Activated CD8-positive, alpha-beta memory T cell treated with anti-CD3 and anti-CD28 coated beads for 4 hours (primary cell): ENCODE measurements at places on chromosomes 5 and 9.

DNA sequence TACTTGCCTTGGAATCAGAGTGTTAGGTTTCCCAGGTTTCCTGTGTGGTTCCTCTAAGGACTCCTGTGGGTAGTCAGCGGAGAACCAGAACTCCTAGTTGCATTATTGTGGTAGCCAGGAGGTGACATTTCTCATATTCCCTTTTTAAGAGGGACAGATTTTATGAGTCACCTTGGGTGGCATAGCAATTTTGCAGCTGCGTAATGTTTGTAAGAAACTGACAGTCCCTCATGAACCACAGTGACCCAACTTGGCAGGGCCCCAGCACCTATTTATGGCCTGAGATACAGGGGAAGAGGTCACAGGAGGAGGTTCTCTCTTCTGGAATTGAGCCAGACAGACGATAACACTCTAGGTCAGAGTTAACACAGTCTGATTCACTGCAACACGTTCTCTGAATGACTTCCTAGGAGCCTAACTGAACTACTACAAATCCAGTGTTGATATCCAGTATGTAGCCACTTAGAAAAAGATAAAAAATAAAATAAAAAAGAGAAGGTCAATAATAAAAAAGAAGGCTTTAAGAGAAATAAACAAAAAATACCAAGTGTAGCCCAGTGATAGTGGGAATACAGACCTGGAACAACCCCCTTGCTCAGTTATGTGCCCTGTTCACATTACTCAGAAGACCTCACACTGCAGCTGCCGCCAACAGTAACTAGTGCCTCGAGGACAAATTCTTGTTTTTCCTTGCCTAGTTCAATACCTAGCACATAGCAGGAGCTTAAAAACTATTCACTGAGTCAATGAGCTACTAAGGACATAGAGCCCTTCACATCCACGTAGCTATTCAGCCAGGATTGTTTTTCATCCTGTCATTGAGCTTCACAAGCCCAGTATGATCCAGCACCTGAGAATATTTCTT is 50.7 kb upstream of the VLDLR start:
- DNase-seq, result no peak

- DNase-seq, result no peak
These were observed 6.6 kb upstream of the UBQLN1 start for GRCh38 chr9:83714329-83714728.

DNA sequence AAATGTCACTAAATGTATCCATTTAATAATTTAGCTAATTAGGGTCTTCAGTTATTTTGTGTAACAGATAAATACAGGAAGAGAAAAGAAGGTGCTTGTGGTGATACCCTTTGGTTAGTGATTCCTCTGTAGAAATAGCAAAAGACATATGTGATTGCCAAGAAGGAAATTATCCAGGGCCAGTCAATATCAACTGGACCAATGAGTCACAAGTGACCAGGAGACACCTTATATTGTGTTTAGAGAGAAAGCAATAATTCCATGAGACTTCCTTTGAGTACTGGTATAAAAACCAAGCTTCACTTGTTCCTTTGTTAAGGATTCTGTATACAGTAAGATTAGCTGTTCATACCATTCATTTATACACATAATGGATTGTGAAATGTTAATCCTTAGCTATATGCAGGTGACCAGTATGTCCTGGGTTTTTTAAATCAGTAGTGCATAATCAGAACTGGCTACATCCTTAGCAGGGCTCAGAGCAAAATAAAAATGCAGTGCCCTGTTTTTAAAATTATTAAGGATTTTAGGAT is 11.7 kb upstream of the F2R start:
- no peak for DNase-seq

DNA sequence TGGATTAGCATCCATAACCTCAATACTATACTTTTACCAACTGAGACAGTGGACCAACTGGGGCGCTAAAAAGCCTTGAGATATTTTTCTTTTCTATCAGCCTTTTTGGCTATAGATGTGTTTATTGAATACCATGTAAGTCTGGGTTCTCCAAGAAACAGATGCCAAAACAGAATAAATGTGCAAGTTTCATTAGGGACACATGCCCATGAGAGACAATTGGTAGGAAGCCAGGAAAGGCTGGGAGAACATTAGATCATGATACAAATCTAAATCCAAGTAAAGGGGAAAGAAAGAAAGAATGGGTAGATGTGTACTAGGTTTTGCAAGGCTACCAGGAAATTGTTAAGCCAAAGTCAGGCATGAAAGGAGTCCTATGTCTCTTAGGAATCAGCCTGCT is 152.5 kb downstream of the KCTD16 start:
- DNase-seq, result no peak

DNA sequence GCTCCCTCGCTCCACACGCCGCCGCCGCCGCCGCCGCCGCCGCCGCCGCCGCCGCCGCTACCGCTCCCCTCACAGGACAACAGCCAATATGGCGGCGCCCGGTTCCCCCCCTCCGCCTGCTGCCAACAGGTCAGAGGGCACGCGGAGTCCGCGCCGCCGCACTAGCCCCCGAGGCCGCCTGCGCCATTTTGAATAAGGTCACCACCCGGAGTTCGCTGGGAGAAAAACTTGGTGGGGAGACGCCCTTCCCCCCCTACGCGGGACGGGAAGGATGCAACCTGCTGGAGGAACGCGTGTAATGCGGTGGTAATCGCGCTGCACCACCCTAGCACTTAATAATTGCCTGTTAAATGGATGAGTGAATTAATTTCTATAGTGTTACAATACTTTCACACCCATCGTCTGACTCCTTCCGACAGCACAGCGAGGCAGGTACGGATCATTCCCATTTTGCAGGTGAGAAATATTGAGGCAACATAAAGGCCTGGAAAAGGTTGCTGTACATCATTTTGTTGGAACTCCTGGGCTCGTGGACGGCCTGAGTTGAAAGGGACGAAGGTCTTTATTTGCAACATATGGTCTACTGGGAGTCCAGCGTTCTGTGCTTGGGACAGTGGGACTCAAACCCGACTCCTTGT is at the start of gene FAM193B:
Gene FAM193B (minus strand): TSS at position 90 of the 638 bp plus-strand sequence. CDS start 105 bp downstream, outside the sequence.
- DNase-seq, result peak; percentile 88

DNA sequence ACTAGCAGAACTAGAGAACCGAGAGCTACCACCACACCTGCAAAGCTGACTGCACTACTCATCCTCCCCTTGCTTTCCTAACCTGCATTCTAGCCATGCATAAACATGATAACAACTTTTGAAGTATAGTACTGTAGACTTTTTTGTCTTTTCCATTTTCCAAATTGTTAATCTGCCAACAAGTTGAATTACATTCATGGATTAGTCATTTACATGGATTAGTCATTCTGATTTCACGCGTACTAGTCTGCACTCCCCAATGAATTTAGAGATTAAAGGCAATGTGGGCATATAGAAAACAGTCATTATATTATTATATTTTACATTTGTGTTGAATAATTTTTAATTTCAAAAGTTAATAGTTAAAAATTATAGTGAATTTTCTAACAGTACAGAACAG is 81.4 kb downstream of the EDIL3 start:
- no peak for DNase-seq

GRCh38 chr5:172918421-172919371 is 40.5 kb upstream of the RPL26L1 start:
- peak; percentile 11 for DNase-seq

GRCh38 chr5:171418982-171419687 is at the start of gene FGF18:
FGF18 (plus strand) TSS chr5:171419647; CDS start chr5:171420200, 553 bp downstream.
- DNase-seq, result no peak

GRCh38 chr5:81629986-81630385 is 120.9 kb downstream of the SSBP2 start:
- DNase-seq, result no peak

DNA sequence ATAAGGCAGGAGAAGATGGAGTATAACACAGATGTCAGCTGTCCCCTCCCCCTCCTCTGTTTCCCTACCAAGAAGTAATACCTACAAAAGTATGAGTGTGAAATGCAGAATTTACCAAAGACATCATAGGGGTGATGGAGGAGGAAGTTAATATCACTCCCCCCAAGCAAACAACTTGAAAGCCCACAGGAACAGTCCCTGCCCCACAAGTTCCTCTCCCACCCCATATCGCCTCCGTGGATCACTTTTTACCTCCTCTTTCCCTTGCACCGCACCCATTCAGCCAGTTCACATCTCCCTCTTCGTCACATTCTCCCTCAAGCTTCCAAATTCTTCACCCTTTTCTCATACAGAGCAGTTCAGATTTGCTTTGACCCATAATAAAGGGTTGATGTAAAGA is 7.0 kb upstream of the SIL1 start:
- no peak for DNase-seq

- no peak for DNase-seq
These were observed 14.7 kb downstream of the TNFAIP8 start for GRCh38 chr5:119370486-119370885.

- DNase-seq, result no peak
These were observed 8.3 kb upstream of the TIFAB start for GRCh38 chr5:135460246-135461033.

- DNase-seq, result no peak
These were observed 17.2 kb downstream of the EPB41L4A start for GRCh38 chr5:112401924-112402323.

DNA sequence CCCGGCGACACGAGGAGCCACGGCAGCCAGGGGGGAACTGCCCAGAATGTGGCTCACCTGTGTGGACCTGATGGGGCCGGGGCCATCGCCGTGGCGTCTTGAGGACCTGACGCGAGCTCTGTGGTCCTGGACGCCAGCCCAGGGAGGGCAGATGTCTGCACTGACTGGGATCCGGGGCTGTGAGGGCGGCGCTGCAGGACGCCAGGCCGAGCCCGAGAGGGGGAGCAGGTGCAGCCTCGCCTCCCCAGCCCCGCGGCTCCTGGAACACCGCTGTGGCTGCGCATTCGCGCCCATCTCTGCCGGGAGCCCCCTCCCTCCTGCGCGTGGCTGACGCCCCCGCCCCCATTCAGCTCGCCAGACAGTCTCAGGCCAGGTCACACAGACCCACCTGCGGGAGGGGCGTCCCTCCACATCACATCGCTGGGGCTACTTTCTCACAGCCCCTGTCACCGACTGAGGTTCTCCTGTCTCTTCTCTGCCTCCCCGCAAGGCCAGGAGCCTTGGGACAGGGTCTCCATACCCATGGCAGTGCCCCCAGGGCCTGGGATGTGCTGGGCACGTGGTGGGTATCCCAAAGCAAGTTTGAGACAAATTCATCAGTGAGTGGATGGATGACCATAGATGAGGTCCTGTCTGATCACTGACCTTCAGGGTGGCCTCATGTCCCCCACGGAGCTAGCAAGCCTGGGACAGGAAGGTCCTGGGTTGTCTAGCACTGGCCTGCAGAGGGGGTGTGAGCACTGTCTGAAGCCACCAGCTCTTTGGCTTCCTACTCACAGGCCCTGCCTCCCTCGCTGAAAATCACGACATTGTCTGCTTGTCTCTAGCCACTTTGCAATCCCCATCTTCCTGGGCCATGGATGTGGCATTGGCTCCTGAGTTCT is 47.3 kb downstream of the RASGEF1C start:
- no peak for DNase-seq

DNA sequence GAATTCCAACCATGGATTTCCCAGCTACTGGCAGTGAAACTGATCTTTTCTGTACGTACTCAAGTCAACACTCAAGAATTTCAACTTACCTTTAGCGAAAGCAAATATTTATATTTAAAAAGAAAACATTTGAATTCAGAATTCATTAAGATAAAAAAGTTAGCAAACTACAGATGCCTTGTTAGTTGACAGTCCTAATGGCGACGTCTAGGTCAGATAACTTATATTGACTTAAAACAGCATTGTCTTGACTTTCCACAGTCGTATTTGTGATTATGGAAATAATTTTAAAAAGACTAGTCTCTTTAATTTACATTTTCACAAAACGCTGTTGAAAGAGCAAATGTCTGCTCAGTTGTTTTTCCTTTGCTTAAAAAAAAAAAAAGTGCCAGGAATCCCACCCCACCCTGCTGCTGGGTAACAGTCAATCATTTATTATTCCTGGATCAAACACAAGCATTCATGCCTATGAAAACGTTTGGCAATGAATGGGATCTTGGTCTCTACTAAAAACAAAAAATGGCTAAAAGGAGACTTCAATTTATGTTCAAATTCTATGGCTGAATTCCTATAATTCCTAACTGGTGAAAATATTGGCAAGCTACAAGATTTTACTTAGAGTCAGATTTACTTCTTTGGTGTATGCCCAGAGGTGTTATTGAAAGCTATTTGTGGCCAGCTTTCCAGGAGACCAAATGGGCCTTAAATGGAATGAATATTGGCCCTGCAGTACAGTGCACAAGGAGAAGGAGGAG is 22.0 kb downstream of the OR2S2 start:
- no peak for DNase-seq
